ENCODE measurements at places on chromosomes 6 and 20.
A peak's percentile ranks its signal among the peaks of the same experiment; 100 is the strongest.

DNA sequence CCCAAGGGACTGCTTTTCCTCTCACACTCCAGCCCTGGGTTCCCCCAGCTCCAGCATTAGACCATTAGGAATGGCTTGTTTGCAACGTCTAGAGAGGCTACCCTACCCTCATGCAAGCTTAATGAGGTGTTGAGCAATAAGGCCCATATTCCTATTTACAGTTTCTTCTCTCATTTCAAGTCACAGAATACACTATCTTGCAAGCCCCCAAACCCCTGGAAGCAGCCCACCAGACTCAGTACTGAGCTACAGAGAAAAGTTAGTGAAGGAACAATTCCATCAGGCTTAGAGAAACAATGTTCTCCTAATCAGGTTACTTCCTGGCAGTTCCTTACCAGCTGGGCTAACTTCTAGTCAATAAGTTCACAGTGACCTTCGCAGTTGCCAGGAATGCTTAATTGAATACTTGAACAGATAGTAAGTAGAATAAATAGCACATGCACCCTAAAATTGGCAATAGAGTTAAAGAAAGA is 606.5 kb upstream of the NOX3 start:
- no peak for DNase-seq

DNA sequence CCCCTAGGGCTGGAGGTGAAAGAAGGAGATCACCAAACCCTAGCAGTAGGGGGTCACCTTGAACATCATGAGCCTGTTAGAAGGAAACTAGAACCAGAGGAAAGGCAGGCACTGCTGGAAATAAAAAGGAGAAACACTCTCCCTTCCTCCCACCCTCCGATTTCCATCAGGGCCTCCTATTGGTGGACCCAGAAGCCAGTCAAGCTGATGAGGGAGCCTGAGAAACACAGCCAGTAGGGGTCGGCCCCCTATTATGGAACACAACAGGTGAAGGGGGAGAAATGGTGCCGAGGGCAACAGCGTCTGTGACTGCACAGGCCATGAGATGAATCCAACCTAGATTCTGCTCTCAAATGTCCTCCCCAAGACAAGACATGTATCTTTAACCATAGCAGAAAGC is 156.1 kb upstream of the LRFN2 start:
- DNase-seq: no peak

DNA sequence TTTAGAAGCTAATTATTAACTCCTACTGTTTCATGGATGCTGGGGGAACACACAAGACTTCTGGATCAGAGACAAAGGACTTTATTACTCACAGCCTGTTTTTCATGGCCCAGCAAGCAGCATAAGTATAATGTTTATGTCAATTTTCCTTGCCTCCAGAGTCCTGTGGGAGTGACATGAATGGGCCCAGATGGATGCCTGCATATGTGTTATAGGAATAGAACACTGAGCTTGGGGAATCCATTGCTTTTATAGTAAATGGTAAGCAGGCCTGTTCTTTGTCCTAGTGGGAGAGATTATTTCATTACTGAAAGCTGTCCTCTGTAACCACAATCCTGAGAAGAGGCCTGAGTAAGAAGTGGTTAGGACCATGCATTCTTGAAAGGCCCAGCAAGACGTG is 25.6 kb downstream of the BLTP3A start:
- peak; percentile 52 for DNase-seq

- DNase-seq: peak; percentile 56
Measured at GRCh38 chr20:22946596-22946995, 88.5 kb upstream of the SSTR4 start.

GRCh38 chr6:3696525-3697088 is 54.9 kb downstream of the PXDC1 start:
- DNase-seq: peak; percentile 46

DNA sequence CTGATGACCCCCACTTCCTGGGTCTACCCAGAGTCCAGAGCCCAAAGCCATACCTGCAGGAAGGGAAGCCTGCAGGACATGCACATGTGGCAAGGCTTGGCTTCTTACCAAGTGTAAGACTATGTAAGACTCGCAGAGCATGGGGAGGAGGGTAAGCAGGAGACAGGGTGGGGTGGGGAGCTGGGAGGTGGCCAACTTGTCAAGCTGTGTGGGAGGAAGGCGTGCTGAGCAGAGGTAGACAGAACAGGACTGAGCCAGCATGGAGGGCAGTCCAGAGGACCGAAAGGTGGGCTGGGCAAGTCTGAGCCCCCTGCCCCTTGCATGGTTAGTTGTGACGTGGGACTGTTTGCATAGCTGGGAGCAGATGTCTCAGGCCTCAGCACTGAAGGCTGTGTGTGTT is 53.4 kb upstream of the RNF24 start:
- no peak for DNase-seq

GRCh38 chr6:8526624-8527023 is 91.3 kb upstream of the SLC35B3 start:
- no peak for DNase-seq

GRCh38 chr6:128569732-128570679 is 49.6 kb upstream of the PTPRK start:
- DNase-seq: peak; percentile 94

DNA sequence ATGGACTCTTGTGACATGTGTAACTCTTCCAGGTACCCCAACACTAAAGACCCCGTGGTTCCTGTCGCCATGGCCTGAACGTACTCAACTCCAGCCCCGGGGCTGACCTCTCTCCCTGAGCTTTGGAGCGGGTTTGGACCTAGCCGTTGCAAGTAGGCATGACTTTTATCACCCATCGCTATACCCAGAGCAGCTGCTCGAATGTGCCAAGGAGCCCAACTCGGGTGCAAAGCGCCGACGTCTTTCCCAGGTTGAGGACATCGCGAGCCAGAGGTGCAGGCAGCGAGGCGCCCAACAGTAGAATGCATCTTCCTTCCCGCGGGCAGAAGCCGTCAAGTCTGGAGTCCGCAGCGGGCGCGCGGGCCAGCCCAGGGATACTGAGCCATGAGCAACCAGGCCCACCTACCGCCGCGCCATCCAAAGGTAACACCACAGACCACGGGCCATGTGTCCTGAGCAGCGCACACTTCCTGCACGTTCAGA is 5.7 kb upstream of the LAMP5 start:
- no peak for DNase-seq

DNA sequence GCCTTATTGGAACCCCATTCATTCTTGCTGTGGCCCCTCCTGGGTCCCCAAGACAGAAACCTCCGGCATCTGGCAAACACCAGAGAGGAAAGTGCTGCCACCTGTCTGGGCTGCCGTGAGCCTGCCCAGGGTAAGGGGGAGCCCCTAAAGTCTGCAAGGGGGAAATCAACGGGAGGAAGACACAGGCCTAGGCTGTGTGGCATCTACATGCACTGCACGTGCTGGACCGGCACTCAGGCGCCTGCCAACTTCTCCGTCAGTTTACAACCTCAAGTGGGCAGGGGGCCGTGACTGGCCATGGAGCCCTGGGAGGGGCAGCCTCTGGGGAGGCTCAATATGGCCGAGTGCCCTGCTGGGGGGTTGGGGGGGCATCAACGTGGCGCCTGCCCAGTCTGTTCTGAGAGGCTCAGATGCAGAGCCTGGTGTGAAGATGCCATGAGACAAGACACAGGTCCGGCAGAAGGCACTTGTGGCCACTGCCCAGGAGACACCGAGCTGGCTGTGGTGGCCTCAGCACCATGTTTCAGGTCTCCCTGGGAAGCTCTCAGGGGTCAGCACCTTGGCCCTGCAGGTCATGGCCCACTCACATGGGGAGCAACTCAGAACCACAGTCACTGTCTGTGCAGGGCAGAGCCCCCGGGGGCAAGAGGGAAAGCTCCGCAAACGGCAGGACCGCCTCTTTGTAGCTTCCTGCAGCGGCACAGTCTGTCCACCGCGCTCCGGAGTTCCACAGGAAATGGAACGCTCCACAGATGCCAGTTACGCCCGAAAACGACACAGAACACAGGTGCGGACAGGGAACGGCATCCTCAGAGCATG is 8.4 kb downstream of the UCKL1 start:
- DNase-seq: no peak

GRCh38 chr6:166604911-166605310 is 18.4 kb upstream of the RAMACL start:
- no peak for DNase-seq

GRCh38 chr20:45008521-45009049 is 42.3 kb downstream of the STK4 start:
- peak; percentile 12 for DNase-seq

DNA sequence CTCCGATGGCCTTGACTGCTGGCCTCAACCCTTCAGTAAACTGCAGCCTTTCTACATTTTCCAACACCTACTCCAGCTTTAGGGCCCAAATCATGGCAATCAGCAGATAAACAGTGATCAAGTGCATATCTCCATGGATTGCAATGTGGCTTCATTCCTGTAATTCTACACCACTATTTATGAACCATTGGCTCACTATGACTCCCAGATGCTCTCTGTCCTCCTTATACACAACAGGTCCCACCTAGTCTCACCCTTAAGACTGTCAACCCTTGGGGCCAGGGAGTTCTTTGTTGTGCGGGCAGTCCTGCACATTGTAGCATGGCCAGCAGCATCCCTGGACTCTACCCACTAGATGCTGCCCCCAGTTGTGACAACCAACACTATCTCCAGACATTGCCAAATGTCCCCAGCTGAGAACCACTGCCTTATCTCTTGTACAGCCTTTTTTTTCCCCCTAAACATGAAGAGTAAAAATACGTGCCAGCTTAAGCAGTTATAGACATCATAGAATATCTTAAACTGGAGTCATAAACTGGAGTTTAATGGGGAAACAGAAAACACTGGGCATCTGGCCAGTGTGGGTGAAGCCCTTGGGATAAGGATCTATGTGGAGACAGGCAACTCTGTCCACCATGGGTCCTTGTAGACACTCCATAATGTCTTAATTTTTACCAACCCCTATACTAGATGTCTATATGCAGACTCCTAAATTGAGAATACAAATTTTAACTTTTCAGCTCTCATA is 21.1 kb downstream of the MRPL14 start:
- DNase-seq: no peak

- DNase-seq: no peak
Measured at GRCh38 chr6:46035242-46035641, 19.6 kb upstream of the CLIC5 start.

GRCh38 chr6:14063756-14064155 is 53.8 kb upstream of the CD83 start:
- DNase-seq: no peak

DNA sequence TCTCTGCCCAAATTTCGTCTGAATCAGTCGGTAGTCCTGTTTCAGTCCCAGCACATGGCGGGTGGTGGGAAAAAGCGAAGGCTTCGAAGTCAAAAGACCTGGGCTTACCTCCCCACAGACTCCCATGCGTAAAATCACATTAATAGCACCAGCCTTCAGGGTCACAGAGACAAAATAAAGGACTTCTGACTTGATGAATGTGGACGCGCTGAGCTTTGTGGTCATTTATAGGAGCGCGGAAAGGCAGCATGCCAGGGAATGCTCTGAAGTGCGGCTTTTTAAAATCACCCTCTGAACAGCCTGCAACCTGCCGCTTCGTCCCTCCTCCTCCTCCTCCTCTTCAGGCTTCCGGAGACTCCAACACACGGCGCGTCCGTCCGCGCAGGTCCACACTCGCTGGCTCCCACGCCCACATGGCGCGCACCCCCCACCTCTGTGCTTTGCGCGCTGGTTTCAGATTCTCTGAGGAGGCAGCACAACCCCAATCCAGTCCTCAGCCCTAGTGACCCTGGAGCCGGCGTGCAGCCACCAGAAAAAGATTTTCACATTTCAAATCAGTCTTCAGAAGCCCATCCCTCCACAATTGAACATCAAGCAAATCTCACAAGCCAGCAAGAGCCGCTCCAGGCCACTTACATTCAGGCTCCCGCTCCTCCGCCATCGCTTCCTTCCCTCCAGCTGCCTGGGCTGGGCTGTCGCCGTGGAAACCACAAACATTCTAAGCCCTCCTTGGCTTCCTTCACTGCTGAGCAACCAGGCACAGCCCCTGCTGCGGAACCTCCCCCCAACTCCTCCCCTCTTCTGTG is at the start of gene C6orf118:
C6orf118 (minus strand) TSS at position 680 of the 806 bp plus-strand sequence; CDS start at position 661, 19 bp downstream.
- peak; percentile 66 for DNase-seq

DNA sequence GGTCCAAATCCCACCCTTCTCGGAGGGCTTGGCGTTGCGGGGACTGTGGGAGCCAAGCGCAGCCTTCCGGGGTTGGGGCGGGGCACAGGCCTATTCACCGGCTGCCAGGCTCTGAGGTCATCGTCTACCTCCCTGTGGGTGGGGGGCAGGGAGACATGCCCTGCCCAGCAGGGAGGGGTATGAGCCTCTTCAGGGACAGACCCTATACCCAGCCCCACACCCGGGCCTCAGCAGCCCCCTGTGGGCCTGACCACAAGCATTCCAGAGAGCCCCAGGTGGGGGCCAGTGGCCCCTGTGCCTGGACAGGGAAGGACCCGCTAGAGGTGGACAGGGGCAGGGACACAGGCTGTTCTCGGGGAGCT is 11.6 kb downstream of the LAMA5 start:
- DNase-seq: peak; percentile 61

DNA sequence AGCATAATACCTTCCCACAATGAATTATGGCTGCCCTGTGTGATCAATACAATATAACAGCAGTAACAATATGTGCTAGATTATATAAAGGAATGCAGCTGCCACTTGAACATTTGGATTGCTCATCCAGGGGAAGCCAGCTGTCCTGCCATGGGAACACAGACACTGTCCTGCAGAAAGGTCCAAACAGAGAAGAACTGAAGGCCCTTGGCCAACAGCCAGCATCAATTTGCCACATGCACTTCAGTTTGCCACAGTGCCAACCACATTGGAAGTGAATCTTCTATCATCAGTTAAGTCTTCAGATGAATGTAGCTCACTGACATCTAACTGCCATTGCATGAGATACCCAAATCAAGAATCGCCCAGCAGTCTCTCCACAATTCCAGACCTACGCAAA is 332.4 kb downstream of the PRKN start:
- DNase-seq: no peak

- DNase-seq: no peak
Measured at GRCh38 chr6:142918339-142919042, 26.5 kb downstream of the HIVEP2 start.

DNA sequence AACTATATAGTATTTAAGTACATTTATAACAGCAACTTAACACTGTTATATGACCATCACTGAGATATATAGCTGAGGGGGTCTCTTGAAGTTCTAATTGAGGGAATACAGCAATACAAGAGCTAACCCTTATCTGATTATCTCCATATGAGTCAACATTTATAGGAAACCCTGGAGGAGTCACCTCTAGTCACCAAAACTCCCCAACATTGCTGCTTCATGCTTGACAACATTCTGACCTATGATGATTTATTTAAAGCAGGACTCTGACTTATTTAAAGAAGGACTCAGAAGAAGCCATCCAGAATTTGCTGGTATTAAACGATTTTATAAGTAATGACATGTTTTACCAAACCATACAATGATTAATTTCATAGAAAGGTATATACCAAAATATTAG is 182.6 kb upstream of the NOX3 start:
- no peak for DNase-seq
